ENCODE measurements at places on chromosomes 3 and 15.
A peak's percentile ranks its signal among the peaks of the same experiment; 100 is the strongest.

- peak; percentile 44 for DNase-seq
Observed at GRCh38 chr3:72938471-72939265, 50.8 kb downstream of the GXYLT2 start.

GRCh38 chr3:72289692-72290071 is 504.7 kb upstream of the PROK2 start:
- no peak for DNase-seq

GRCh38 chr15:42553554-42553953 is 4.9 kb downstream of the HAUS2 start:
- DNase-seq = no peak

DNA sequence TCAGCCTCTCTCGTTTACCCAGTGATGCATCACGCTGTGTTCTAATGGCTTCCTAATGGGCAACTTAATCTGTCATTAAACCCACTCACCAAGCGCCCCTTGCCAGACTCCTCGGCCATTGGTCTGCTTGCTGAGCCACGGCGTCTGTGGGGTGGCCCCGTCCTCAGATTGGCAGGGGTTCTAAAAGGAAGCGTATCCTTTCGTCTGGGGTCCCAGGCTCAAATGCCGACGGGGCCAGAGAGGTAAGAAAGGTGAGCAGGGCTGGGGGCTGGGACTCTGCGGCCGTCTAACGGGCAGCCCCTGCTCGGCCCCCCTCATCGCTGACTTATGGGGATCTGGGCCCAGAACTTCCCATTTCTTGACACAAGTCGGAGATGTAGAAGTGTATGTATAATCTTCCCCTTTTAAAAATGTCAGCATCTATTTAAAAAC is 315.1 kb upstream of the PROK2 start:
- DNase-seq = no peak

GRCh38 chr3:138578961-138579574 is 15.0 kb downstream of the CEP70 start:
- no peak for DNase-seq
